ENCODE measurements at places on chromosomes 2 and 18.

- DNase-seq = no peak
Measured at GRCh38 chr18:49238433-49239042, 221.9 kb downstream of the DYM start.

- DNase-seq = no peak
Measured at GRCh38 chr2:118848381-118849225, 1.2 kb upstream of the EN1 start.

GRCh38 chr18:79986726-79987125 is 1.6 kb downstream of the TXNL4A start:
- no peak for DNase-seq

DNA sequence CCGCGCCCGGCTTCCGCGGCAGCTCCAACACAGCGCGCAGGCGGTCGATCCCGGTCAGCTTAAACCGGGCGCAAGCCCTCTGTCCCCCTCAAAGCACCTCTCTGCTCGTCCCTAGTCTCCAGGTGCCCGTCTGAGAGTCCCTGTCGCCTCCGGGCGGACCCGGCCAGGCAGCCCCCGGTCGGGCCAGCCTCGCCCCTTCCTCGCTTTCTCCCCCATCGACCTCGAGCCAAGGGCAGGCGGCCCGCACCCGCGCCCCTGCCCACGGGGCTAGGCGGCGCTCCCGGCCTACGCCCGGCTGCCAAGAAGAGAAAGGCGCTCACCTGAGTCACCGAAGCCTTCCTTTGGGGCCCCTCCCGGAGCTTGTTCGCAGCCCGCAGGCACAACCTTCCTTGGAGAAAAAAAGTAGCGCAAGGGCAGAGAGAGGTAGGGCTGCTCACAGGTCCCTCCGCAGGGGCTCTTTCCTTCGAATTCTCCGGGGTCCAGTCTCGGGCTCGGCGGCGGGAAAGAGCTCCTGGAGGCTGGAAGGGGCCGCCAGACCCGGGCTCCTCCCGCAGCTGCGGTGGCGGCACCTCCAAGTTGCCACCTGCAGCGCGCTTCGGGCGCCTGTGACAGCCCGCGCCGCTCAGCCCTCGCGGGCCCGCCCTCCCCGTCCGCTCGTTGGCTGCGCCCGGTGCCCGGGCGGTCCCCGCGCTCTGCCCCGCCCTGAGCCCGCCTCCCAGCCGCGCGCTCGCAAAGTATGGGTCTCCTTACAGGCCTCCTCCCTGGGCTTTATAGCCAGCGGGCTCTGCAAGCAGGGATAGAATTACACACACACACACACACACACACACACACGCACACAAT is 86.5 kb upstream of the EPB41L3 start:
- no peak for DNase-seq

GRCh38 chr2:71503837-71504236 is 50.5 kb downstream of the DYSF start:
- DNase-seq = no peak

DNA sequence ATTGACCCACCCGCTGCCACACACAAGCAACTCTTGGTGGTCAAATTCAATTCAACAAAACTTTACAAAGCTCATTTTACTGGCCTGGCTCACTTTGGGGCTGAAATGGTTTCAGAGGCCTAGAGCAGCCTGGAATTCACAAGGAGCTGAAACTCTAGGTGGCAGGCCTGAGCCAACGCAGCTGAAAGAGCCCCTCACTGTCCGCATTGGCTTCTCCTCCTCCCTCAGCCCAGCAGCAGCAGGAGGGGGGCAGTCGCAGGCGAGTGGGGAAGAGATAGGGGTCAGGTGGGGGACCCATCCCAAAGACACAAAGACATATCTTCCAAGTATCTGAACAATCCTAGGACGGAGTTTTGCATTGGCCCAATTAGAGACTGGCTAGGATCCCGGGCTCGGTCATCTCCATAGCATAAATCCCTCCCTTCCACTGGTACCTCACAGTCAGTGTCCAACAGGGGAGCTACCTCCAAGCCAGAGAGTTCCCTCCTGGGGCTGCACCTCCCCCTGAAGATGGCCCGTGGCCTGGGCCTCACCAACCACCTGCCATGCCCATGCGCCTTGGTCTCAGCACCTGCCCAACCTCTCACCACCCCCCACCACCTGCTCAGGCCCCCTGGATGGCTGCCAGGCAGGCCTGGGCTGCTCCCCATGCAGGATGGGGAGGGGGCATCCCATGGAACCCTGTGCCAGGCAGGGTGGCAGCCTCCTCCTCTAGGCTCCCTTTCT is 113.4 kb downstream of the ZBTB7C start:
- no peak for DNase-seq

DNA sequence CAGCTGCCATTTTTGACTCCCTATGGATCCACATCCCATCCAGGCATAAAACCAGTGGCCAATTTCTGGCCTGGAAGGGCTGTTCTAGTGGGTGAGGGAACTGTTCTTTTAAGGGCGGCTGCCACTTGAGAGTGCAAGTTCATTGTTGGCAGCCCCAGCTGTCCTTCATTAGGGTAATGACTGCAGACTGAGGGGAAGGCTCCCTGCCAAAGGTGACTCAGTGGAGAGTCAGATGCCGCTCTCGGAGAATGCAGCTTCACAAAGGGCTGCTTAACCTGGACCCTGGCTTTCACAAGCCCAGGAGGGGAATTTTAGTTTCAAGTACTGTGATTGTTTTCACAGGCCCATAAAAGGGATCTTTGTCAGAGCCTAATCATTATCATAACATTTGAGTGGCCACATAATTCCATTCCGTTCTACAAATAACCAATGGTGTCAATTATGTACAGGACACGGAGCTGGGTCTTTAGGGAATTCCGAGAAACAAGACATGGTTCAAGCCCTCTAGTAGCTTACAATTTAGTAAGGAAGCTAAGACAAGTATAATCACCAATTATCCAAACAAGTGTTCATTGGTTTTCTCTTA is 235.7 kb downstream of the CDCA7 start:
- DNase-seq = no peak

GRCh38 chr2:230739961-230740360 is 27.3 kb downstream of the CAB39 start:
- DNase-seq = no peak

- no peak for DNase-seq
Measured at GRCh38 chr2:190986221-190986953, 27.6 kb downstream of the STAT1 start.

- no peak for DNase-seq
Measured at GRCh38 chr2:182248898-182249297, 177.9 kb downstream of the PDE1A start.

DNA sequence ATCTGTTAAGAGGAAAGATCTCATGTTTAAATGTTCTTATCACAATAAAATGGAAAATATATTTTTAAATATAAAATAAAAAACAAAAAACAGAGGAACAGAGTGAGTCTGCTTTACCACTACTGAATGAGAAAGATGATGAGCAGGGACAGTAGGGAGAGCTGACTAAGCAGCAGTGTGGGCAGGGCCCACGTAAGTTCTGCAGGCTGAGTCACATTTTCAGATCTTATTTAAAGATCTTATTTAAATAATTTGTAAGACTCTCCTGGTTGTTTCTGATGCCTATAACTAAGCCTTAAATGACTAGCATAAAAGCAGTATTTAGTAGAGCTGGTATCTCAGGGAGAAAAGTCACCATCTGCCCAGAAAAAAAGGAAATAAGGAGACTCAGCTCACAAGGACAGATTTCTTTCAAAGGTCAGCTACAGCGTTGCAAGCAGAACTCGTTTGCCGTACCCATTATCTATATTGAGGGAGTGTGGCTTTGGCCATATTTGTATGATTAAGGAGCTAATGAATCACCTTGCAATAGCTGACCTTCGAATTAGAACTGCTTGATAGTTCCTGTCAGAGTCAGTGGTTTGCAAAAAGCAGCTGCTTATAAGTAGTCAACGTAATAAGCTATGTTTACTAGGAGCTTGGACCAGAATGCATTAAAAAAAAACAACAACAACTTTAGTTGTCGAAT is 322.1 kb upstream of the CHAC2 start:
- no peak for DNase-seq

- DNase-seq = no peak
Measured at GRCh38 chr2:3101016-3101942, 276.3 kb downstream of the EIPR1 start.

DNA sequence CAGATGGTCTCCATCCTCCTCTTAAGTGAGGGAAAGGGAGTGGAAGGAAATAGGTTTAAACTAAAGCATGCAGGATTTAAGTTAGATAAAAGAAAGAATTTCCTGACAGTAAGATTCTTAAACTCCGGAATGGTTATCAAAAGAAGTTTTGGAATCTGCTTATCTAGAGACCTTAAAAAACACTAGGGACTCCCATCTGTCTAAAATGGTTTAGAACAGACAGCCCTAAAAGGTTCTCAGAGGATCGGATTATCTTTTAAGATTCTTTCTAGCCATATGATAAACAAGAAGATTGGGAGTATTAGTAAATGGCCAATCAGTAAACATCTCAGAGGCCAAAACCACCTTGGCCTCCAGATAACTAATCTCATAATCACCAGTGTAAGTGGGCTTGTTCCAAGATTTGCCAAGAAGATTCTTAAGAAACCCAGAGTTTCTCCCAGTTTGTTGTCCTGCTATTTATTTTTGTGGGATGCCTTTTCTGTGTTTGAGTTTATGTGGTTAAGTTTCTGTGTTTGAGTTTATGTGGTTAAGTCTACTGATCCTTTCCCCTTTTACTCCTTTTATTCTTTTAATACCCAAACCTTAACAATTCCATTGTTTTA is 314.9 kb upstream of the NRP2 start:
- DNase-seq = no peak

GRCh38 chr2:181790716-181791649 is 100.5 kb upstream of the ITPRID2 start:
- peak; percentile 8 for DNase-seq

DNA sequence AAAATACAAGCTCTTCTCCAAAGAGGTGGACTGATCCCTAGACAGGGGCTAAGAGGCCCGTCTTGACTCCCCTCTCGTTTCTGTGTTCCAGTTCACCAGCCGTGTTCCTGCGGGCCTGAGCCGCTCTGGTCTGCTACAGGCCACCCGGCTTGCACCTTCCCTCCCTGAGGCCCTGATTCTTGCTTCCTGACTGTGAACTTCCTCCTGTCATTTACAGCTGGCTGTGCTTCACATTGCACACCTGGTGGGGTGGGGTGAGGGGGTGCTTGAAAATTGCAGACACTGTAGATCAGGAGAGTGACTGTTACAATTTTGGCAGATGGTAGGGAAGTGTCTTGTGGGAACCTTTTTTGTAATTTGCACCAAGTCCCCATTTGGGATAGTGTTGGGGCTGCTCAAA is 64.4 kb downstream of the TSN start:
- no peak for DNase-seq

DNA sequence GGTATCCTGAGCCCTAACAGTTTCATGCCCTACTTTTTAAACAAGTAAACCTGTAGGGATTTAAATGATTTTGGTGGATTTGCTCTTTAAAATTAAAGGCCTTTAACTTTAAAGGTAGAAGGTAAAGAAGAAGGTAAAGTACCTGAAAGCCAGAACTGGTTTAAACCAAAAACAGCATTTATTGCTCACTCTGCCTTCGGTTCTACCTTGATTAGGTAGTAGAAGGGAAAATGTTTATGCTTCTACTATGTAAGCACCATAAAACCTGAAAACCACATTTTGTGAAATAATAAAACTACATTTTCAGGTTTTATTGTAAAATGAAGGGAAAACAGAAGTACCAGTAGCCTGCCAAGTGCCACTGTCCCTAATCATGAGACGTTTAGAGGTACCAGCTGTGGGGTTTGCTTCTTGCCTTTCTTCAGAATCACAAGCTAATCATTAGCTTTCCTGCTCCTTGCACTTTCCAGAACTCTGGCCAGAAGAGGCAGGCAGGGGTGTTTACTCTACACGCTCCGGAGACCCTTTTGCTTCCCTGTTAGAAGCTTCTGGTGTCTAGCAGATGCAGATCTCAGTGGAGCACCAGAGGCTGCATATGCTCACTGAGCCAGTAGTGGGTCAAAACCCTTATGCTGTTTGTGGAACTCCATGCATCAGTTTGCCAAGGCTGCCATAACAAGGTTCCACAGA is 33.3 kb downstream of the RPIA start:
- no peak for DNase-seq

- no peak for DNase-seq
Measured at GRCh38 chr2:172083628-172084394, 1.5 kb upstream of the DLX1 start.

- DNase-seq = no peak
Measured at GRCh38 chr2:84022810-84023431, 436.2 kb downstream of the SUCLG1 start.

GRCh38 chr2:12555012-12555645 is 161.6 kb upstream of the TRIB2 start:
- DNase-seq = no peak

DNA sequence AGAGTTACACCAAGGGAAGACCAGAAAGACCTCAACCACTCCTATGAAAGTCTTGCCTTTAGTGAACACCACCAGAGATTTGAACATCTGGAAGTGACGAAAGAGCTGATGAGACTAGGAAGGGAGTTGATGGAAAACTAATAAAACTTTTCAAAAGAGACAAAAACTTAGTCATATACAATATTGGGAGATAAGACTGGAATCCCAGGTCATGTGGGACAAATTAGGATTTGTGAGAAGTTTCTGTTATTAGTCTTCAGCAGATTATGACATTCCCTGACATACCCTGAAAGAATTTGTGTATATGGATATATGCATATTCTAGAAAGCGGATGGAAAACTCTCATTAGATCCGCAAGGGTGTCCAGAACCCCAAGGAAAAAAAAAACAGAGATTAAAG is 145.0 kb upstream of the LTBP1 start:
- no peak for DNase-seq

DNA sequence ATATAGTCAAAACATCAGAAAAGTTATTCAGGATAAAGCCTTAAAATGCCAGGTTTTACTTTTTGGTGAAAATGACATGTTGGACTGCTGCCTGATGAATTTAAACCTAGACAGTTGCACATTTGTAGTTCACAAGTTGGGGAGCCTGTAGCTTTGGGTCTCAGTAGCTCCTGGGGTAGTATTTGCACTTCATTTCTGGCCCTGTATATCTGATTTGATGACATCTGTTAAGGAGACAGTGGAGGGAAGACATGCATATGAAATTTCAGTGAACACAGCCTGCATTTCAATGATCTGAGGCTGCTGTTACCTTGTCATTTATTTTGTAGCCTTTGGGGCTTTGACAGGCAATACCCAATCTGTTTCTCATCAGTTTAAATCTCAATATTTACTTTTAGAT is 156.4 kb downstream of the DCC start:
- DNase-seq = no peak

GRCh38 chr2:33510586-33510968 is 34.1 kb downstream of the RASGRP3 start:
- no peak for DNase-seq

GRCh38 chr2:240465765-240466578 is 30.5 kb downstream of the GPC1 start:
- DNase-seq = no peak

GRCh38 chr2:37827911-37828511 is 97.1 kb upstream of the RMDN2 start:
- no peak for DNase-seq
